ENCODE measurements at places on chromosomes 6 and 20.

DNA sequence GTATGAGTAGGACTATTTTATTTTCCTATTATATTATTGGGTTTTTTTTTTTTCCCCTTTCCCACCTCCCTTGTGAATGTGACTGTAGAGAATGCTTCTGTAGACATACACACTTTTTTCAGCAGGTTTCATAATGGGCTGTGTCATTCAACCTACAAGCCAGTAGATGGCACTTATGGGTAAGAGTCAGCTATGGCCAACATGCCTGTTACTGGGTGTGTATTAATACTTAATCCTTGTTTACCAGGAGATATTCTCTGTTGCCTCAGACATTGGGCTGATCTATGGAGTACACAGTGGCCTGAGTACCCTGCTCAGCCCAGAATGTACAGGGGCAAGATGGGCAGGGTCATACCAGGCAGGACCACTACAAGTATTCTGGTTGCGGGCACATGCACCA lies 382.5 kb downstream of the EPHA7 start:
- peak; percentile 13 for DNase-seq

DNA sequence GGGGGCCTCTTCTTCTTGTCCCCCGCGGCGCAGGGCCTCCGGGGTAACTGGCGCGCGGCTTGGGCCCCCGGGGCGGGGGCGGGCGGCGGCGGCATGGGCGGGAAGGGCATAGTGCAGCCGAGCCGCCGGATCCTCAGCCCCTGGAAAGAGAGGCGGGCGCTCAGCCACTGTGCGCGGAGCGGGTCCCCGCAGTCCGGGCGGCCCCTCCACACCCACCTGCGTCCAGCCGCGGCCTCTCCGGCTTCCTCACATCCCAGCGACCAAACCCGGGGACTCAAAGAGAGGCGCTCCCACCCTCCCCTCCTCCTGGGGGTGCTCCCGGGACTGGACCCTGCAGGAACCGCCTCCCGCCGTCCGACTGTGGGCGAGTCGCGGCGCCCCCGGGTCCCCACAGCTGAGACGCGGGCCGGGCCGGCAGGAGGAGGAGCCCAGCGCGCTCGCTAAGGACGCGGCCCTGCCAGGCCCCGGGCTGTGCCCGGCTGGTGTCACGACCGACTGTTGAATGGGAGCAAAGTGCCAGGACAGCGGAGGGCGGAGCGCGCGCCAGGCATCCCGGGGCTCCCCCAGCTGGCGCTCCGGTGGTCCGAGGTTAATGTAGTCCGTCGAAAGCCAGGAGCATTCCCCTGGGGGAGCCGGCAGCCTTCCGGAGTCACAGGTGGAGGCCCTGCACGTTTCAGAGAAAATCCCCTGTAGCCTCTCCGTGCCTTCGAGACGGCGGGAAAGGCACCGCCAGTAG lies at the start of gene PRR18:
TSS of gene PRR18 (minus strand) at position 360 of the 736 bp plus-strand sequence. CDS start at position 110, 250 bp downstream.
- DNase-seq, result peak; percentile 4

GRCh38 chr6:12598919-12599318 lies 117.6 kb upstream of the PHACTR1 start:
- DNase-seq, result no peak

GRCh38 chr6:124721331-124721730 lies 240.9 kb upstream of the RNF217 start:
- DNase-seq, result peak; percentile 62

- no peak for DNase-seq
Observed at GRCh38 chr6:42564506-42564825, 637 bp downstream of the UBR2 start.

DNA sequence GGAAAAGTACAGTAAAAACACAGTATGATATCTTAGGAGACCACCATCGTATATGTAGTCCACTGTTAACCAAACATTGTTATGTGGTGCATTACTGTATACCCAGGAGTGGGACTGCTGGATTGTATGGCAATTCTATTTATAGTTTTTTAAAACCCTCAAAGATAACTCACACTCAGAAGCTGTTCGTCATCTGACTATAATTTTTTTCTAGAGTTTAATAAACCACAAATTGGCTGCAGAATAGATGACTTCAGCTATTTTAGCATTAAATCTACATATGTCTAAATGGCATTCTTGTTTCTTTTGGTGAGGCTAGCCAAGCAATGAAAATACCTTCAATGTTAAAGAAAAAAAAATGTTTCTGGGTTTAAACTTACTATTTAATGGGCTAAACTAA lies 134.2 kb upstream of the BMP5 start:
- no peak for DNase-seq

- no peak for DNase-seq
Observed at GRCh38 chr6:78995946-78996345, 82.1 kb downstream of the PHIP start.

GRCh38 chr20:14199111-14199510 lies 138.3 kb downstream of the FLRT3 start:
- DNase-seq, result peak; percentile 26

- DNase-seq, result no peak
Observed at GRCh38 chr6:145042559-145042958, 692.8 kb downstream of the EPM2A start.

GRCh38 chr6:157983406-157984119 lies 1.9 kb downstream of the SYNJ2 start:
- no peak for DNase-seq

GRCh38 chr6:43368259-43369160 lies 937 bp downstream of the ZNF318 start:
- peak; percentile 63 for DNase-seq

GRCh38 chr6:94362061-94362864 lies 942.9 kb upstream of the EPHA7 start:
- DNase-seq, result no peak

- no peak for DNase-seq
Observed at GRCh38 chr20:58184063-58184462, 44.4 kb downstream of the ANKRD60 start.

- no peak for DNase-seq
Observed at GRCh38 chr6:148379966-148380713, 37.5 kb downstream of the SASH1 start.

DNA sequence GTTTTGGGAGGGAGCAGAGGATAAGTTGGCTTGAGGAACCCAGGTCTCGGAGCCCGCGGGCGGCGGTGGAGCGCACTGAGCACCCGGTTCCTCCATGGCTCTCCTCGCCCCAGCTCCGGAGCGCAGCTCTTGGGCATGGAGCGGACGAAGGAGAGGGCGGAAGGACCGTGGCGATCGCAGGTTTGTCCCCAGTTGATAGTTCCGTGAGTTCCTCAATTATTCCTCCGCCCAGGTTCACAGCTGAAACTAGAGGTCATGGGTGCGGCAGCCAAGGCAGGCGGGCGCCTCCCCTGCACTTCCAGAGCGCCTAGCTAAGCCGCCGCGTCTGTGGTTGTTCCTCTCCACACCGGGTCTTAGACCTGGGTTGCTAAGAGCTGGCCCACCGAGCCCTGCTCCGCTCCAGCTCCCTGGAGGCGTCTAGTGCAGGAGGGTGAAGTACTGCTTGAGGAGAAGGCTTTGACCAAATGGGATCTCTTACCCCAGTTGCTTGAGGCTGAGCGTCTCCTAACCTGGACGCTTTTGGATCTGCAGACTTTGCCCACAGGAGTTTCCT lies at the start of gene HTR1B:
TSS of gene HTR1B (minus strand) at position 184 of the 553 bp plus-strand sequence. CDS start at position 96, 88 bp downstream.
- no peak for DNase-seq

GRCh38 chr6:30795549-30796293 lies 51.4 kb upstream of the IER3 start:
- no peak for DNase-seq

- peak; percentile 49 for DNase-seq
Observed at GRCh38 chr6:160428069-160428430, 79.9 kb downstream of the SLC22A3 start.

- DNase-seq, result no peak
Observed at GRCh38 chr20:2874456-2874855, 1.2 kb downstream of the PTPRA start.

GRCh38 chr20:38645980-38646858 lies 44.6 kb downstream of the ARHGAP40 start:
- DNase-seq, result peak; percentile 77

DNA sequence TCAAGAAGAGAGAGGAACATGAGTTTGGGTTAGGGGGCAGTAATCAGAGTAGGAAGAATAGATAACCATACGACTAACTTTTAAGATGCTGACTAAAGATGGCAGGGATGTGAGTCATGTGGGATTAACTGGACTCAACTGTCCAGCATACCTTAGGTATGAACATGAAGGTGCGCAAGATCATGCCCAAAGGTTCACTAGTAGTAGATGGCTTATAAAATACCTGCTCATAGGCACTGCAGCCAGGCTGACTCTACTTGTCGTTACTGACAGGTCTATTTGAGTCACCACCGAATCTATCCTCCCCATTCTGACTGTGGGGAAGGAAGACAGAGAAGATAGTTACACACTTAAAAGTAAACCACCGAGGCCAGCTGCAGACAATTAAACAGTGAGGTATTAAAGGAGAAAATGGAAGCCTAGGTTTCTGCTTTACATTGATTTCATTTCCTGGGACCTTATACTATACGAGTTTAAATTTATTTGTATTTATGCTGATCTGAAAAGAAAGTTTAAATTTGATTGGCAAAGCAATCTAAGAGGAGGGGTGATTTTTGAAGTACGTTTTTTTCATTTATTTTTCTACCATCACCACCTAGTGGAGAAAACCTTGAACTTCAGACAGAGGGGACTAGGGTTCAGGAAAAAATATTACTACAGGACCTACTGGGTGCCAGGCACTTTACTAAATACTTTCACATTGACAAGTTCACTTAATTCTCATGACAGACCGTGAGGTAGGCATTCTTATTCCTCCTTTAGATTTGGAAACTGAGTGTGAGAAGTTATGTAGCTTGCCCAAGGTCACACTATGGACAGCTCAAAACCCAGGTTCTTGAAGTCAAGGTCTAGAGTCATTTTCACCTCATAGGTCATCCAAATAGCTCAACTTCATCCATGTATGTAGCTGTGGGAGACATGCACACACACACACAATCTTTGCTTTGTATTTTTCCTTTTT lies 4.0 kb upstream of the WRNIP1 start:
- DNase-seq, result no peak

DNA sequence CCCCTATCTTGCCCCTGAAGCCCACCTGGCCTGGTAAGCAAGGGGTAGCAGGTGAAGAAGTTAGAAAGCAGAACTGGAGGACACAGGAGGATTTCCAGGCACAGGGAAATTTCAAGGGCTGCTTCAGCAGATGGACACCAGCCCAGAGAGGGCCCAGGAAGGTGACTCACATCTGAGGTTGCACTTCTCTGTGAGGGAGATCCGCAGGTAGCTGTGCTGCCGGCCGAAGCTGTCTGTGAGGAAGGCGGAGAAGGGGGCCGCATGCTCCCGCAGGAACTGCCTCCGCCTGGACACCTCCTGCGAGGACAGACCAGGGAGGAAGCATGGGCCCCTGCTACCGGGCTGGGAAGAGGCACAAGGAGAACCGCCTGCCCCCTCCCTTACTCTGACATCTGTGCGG lies 7.1 kb downstream of the MOCS1 start:
- no peak for DNase-seq

- DNase-seq, result no peak
Observed at GRCh38 chr20:31901615-31902014, 31.2 kb downstream of the TTLL9 start.

- DNase-seq, result no peak
Observed at GRCh38 chr20:17856024-17856564, 112.5 kb downstream of the SNX5 start.

DNA sequence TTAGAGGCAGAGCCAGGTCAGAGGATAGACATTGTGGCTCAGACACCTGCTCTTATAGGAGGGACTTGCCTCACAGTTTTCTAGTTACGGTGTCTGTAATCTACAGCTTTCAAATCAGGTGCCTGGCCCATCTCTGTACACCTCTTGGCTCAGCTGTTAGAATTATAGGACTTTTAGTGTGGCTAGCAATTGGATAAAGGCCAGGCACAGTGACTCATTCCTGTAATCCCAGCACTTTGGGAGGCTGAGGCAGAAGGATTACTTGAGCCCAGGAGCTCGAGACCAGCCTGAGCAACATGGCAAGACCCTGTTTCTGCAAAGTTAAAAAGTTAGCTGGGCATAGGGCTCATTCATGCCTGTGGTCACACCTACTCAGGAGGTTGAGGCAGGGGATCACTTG lies 20.0 kb downstream of the BRPF3 start:
- DNase-seq, result no peak

DNA sequence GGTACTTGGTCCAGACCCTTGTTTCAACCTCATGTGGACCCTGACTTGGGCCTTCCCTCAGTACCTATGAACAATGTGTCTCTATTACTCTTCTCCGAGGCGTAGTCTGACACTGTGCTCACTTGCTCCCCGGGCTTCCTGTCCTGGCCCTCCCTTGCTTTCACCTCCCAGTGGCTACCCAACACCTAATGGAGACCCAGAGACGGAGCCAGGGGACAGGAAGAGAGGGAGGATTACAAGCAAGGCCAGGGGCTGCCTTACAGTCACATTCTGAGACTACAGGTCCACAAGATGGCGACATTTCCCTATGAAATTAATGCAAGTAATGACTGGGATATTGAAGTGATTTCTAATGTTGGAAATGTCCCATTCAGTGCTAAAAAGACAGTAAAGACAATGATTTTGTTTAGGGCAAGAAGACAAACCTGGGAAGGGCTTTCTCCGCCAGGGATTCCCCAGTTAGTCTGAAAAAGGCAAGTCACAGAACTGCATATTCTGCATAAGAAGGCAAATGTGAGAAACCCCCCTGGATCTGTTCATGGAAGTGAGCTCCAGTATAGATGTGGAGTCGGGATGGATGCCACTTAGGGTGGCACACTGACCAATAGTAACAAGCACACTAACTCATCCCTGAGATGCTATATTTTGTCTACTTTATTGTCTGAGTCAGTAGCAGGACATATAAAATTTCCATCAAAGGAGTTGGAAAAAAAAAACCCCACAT lies 44.0 kb upstream of the ZBTB24 start:
- peak; percentile 83 for DNase-seq

DNA sequence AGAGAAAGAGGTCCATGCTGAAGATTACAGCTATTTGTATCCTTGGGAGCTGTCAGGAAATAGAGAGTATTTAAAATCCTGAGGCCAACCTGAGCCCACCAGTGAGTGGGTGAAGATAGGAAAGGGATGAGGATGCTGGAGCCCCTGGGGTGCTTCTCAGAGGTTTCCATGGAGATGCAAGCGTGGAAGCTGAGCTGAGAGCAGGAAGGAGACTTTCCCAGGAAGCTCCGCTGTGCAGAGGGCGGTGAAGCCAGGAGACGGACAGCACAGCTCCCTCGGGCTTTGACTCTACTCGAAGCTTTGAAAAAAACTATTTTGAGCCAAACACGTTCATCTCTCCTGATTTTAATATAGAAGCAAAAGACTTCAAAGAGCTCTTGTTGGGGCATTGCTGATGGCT lies 222.1 kb downstream of the SMOC2 start:
- DNase-seq, result no peak

- DNase-seq, result no peak
Observed at GRCh38 chr6:138499303-138500018, at the start of gene NHSL1. TSS of gene NHSL1 (minus strand) at chr6:138499494. CDS start at chr6:138499290, 204 bp downstream.

DNA sequence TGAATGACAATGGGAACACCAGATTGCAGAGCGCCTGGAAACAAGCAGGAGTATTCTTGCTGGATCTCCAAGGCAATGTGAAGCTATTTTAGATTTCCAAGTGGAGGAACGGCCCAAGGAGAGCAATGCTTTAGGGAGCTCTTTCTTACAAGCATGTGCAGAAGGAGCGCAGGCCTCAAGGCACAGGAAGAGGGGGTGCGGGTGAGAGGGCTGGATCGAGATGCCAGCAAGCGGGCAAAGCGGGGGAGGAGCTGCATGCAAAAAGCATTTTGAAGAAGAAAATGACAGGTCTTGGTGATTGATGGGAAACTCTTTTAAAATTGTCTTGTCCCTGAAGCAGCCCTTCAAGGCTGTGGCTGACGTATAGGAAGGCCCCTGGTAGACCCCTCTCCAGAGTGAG lies 171.9 kb downstream of the QRSL1 start:
- no peak for DNase-seq
